ENCODE measurements at places on chromosomes 4 and X.
A peak's percentile ranks its signal among the peaks of the same experiment; 100 is the strongest.

DNA sequence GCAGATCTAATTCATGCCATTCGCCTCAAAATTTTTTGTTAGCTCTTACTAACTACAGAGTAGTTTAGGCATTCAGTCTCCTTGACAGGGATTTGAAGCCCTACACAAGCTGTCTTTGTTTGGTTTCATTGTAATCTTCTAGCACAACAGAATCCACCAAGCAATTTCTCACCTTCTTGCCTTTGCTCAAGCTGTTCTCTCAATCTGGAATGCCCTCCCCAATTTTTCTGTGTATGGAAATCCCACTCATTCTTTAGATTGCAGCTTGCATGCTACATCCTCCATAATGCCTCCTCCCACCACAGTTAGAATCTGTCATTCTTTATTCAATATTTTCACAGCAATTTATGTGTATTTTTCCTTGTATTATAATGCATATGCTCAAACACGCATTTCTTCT is 63.7 kb downstream of the C4orf51 start:
- DNase-seq: no peak

- DNase-seq: peak; percentile 72
Measured at GRCh38 chrX:153598541-153599191, at the start of gene CCNQ. Gene CCNQ (minus strand): TSS chrX:153599139. CDS start chrX:153599073, 66 bp downstream.

- no peak for DNase-seq
Measured at GRCh38 chr4:98728433-98728832, 70.0 kb upstream of the TSPAN5 start.

GRCh38 chrX:15233416-15234015 is 36.4 kb downstream of the ASB9 start:
- no peak for DNase-seq

- DNase-seq: no peak
Measured at GRCh38 chrX:9737363-9737762, 28.3 kb downstream of the GPR143 start.

DNA sequence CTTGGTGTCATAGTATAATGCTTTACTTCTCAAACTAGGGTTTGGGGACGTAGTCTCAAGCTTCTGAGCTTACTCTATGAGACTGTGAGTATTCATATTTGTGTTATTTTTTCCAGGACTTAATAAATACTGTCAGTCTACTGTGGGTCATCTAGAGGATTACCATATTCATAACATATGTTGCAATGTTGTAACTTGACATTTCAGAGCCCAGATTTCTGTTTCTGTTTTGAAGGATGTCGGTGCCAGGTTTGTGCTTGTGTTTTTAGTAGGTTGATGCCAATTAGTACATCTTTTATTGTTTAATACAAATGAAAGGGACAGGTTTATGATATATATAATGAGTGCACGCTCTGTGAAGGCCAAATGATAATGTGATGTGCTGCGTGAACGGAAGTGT is 69.6 kb downstream of the SPANXN4 start:
- DNase-seq: no peak

DNA sequence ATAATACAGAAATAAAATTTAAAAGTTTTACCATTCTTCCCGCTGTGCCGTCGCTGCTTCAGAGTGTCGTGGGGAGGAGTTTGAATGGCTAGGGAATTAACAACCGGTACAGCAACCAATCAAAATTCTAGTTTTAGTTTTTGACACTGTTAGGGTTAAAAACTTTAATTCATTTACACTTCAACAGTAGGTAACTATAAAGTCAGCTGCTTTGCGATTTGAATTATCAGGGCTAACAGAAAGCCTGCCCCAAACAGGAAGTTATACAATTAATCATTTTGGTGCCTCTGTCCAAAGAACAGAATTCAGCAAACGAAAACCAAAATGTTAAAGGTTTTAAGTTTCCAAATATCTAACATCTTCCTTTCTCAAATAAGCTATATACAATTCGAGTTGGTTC is 2.3 kb downstream of the HNRNPD start:
- peak; percentile 44 for DNase-seq

DNA sequence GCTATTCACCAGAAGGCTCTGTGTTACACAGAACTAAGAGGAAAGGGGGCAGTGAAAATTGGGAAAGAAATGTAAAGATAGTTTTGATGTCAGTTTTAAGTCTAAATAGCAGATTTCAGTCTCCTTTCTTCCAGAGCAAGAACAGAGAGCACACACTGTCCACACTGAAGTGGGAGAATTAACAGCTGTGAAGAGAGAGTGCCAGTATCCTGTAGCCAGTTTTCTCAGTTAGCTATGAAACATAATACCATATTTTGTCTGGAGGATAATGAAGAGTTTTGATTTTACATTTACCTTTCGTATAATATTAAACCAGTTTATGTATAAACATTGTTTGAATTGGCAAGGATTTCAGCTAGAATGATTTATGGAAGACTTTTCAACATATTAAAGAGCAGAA is 35.1 kb downstream of the FBXO8 start:
- DNase-seq: no peak

DNA sequence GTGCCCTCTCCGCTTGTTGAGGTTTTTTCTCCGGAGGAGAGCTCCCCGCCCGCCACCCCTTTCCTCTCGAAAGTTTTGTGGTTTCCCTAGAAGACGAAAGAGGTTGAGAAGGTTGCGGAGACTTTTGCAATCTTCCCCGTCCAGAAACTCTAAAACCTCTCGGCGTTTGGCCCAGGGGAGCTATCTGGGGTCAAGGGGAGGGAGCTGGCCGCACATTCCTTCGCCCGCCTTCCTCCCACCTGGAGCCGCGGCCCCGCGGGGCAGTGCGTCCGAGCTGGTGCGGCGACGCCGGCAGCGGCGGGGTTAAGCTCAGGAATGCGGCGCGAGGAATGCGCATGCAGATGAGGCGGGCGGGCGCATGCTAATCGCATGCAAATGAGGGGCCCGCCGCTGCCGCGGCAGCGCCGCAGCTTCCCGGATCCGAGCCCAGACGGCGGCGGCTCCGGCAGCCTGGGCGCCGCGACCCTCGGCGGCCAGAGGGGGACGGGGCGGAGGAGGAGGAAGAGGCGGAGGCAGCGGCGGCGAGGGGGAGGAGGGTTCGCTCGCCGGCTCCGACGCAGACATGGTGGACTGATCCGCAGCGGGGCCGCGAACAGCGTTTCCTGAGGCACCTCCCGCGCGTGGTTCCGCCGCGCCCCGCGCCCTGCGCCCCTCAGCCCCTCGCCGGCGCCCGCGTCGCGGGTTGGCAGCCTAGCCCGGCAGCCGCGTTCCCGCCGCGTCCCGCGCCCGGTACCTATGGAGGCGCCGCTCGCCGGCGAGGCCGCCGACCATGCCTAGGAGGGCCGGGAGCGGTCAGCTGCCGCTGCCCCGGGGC is at the start of gene WWC2:
TSS of gene WWC2 (plus strand) at position 535 of the 814 bp plus-strand sequence. CDS start at position 770, 235 bp downstream.
- peak; percentile 61 for DNase-seq

DNA sequence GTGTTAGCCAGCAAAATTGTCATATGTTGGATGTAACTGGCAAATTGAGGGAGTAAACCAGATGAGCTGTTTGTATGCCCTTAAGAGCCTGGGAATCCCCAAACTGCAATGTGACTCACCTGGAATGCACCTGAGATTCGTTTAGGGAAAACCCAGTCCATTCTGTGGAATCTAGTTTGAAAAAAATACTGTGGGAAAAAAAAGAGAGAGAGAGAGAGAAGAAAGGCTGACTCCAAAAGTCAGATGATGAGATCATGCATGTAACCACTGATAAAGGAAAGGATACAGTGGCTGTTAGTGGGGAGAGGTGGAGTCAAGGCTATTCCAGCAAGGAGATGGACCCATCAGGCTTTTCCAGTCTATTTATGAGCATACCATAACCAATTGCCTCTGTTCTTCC is 48.5 kb downstream of the SLC9A7 start:
- DNase-seq: no peak

- no peak for DNase-seq
Measured at GRCh38 chr4:40190019-40190418, 6.8 kb upstream of the RHOH start.

DNA sequence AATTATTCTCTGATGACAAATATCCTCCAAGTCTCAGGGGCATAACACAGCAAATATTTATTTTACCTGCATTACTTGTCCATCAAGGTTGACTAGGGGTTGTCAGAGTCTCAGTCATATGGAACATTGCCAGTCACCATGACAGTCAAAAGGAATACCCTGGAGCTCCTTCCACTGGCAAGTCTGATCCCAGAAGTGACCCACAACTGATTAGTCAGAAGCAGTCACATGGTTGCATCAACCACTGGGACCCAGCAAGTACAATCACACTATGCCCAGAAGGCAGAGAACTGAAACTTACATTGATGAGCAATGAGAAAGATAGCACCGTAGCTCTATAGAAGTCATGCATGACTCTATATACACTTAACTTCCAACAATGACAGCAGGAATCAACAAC is 41.9 kb upstream of the SOD3 start:
- DNase-seq: no peak

DNA sequence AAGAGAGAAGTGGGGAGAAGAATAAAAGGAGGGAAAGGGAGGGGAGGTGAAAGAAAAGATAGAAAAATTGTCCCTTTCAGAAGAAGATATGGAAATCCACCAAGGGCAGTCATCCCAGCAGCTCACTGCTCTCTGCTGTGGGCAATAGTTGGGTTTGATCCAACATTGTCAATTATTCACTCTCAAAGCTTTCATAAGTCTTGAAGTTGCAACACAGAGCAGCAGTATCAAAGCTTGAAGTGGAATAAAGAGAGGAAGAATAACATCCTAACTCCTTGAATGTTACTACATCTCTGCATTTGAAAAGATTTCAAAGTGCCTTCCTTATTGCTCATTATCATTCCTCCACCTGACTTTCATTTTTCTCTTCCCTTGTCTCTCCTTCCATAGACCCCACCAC is 62.3 kb upstream of the HHIP start:
- DNase-seq: no peak

DNA sequence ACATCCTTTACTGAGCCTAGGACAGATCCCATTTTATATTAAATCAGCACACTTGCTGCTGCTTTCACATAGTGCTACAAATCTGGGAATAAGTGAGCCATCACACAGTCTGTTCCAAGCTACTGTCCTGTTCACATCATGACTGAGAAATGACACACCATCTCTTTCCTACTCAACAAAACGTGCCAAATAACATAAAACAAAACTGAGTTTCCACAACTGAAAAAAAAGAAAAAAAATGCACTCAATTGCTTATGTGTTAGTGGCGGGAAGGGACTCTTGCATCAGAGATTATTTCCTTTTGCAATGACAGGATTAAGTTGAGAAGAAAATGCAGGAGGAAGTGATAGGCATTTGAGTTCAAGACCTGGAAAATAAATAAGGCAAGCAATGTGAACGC is 109.0 kb downstream of the SHROOM4 start:
- DNase-seq: no peak

DNA sequence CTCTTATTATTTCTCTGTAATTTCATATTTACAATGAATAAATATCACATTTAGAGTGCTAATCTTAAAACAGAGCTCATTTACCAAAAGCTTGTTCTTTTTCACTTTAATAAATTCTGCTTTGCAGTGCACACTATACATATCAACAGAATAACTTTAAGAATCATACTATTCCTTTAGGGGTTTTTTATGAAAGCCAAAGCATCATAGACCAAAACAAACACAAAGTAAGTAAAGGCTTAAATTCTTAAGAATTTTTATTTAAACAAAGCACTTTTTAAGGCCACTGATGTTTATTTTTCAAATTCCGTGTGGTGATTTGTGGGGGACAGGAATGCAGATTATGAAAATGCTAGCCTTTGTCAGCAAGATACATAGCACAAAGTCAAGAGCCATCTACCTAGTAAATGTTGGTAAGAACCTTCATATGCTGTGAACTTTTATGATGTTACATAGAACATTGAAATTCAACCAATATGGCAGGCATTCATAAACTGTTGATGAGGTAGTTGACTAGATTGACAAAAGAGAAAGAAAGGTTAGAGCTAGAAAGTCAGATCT is 17.8 kb downstream of the TIGD2 start:
- no peak for DNase-seq

GRCh38 chr4:56937262-56937661 is 29.6 kb downstream of the REST start:
- DNase-seq: no peak

DNA sequence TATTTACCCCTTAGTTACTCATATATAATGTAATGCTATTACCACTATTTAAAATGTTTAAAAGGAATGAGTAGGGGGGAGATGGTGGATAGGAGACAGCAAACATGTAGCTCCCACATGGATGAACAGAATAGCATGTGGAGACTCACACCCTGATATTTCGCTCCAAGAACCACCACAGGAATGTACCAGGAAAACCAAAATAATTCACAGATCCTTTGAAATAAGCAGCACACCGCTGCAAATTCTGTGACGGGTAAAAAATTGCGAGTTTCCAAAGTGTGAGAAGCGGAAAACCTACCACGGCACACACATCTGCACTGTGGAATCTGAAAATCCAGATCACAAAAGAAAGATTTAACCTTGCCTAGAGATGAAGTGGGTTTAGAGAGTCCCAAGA is 428.2 kb downstream of the TLL1 start:
- DNase-seq: no peak

- no peak for DNase-seq
Measured at GRCh38 chrX:120235284-120235683, 15.3 kb upstream of the ZBTB33 start.

DNA sequence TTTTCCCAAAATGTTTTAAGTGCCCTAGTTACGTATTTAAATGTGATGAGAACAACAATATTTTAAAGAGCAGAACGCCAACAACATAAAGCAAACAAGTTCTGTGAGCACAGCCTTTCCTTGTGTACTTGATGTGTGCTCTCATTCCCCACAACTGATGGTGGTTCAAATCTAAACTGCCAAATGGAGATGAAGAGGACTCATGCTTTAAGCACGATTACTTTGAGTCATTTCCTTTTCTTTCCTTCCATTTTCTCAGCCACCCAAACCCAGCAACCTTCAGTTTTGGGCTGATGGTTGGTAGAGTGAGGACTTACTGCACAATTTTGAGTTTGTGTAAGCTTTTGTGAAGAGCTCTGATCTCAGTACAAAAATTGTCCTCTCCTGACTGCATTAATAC is 1.7 kb downstream of the NSD2 start:
- DNase-seq: no peak

DNA sequence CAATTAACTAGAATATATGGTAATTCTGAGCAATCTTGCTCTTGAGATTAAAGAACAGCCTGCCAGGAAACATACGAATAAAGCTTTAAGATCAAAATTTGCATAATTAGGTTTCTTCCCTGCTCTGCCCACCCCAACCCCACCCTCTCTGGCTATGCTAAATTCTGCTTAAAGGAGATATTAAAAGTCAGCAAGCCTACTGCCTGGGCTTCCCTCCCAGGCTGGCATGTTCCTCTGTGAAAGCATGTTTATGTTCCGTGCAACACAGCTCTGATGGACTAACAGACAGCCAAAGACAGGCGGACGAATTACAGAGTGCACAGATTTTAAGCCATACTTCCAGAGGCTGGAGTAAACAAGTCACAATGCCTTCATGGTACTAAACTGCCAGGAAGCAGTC is 28.4 kb downstream of the CD99L2 start:
- no peak for DNase-seq

- no peak for DNase-seq
Measured at GRCh38 chr4:4662230-4662629, 120.4 kb upstream of the STX18 start.

- no peak for DNase-seq
Measured at GRCh38 chr4:96126227-96126626, 286.3 kb downstream of the PDHA2 start.

- DNase-seq: no peak
Measured at GRCh38 chrX:39869846-39870601, 227.7 kb downstream of the BCOR start.

GRCh38 chr4:130110770-130111169 is 1014.8 kb downstream of the C4orf33 start:
- no peak for DNase-seq

- no peak for DNase-seq
Measured at GRCh38 chr4:3160438-3160837, 86.0 kb downstream of the HTT start.
